NCI-H460 (cell line): ENCODE measurements at places on chromosomes 3 and 15. TPM values are rescaled to one million over a fixed set of nuclear protein-coding genes. Genes with fewer than 3 reads are reported as not detected.

Gene CLDN11
- total RNA-seq: 0.38 and 0.72 TPM in 2 replicates

Gene HDDC3
- total RNA-seq: 19.7 and 21.1 TPM in 2 replicates

Gene CD200R1
- total RNA-seq: 0.09 TPM in 1 of 2 replicates, not detected in the other

Gene SEMA6D
- total RNA-seq: 0.02 and 0.09 TPM in 2 replicates

Gene TIGIT
- total RNA-seq: not detected in 2 replicates

Gene KLHL6
- not detected in 2 replicates for total RNA-seq

Gene CDCP1
- 47.5 and 47.7 TPM in 2 replicates for total RNA-seq

Gene ROPN1
- total RNA-seq: not detected in 2 replicates

DNA sequence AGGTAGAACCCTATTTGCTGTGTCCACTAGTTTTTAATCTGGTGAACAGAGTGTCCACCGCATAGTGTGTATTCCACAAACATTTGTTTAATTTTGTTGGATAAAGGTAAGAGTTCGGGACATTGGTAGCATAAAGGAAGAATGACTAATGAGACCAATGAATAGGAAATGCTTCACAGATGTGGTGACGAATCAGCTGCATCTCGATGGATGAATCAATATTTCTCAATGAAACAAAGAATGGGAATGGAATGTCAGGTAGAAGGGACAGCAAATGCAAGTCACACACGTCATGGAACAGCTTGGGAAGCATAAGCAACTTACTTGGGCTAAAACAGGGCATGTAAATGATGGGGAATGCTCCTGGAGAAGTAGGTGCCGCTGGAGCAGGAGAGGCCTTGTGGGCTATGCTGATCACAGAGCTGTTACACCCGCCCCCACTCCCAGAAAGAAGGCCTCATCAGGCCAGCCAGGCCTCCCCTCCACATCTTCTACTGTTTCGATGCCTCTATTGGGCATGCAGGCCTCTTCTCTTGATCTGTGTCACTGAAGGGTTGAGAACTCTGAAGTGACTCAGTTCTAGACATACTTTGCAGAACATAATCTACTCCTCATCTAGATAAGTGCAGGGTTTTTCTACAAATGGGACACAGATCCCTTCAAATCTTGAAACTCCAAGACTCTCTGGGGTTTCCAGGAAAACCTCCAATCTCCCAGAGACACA lies 120.0 kb upstream of the GADL1 start:
- no peak for DNase-seq

DNA sequence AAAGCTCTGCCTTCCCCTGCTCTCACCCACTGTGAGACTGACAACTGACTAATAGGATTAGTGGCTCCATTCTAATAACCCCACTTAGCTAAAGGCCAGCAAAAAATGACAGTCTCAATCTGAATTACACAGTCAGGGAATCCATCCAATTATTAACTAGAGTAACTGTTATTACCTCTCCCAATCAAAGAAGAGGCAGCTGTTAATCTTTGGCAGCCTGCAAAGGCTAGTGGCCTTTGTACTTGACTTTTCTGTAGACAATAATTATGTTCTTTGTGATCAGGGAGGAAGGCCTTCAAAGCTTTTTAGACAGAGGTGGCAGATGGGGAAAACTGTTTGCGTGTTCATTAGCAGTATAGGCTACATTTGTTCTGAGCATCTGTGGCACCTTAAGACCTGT lies 177.7 kb downstream of the ISL2 start:
- no peak for DNase-seq

DNA sequence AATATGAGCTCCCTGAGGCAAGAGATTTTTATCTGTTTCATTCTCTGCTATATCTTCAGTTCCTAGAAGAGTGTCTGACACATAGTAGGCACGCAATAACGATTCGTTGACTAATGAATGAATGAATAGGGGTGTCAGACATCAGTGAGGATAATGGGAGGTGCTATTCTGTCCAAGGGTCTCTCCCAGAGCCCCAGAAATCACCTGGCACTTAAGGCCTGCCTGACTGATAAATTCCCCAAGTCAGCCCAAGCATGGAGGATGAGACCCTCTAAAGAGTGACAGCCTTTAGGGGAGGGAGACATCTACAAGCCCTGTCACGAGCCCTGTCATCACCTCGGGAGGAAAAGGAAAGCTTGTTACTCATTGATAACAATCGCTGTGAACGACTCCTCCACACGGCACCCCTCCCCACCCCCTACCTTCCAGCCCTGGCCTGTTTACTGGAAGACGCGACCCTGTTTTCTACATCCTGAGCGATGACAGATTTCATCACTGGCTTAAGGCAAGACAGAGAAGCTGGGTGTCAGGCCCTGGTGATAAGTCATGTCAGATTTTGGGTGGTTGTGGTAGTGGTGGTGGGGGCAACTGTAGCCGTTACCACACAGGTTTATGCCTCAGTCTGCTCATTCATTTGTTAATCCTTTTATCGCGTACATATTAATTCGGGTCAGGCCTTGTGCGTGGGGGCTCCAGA lies 23.1 kb downstream of the BHLHE40 start:
- no peak for DNase-seq

GRCh38 chr3:173663696-173664111 lies 266.2 kb downstream of the NLGN1 start:
- DNase-seq: no peak

GRCh38 chr3:64892671-64893309 lies 205.0 kb upstream of the ADAMTS9 start:
- no peak for DNase-seq

DNA sequence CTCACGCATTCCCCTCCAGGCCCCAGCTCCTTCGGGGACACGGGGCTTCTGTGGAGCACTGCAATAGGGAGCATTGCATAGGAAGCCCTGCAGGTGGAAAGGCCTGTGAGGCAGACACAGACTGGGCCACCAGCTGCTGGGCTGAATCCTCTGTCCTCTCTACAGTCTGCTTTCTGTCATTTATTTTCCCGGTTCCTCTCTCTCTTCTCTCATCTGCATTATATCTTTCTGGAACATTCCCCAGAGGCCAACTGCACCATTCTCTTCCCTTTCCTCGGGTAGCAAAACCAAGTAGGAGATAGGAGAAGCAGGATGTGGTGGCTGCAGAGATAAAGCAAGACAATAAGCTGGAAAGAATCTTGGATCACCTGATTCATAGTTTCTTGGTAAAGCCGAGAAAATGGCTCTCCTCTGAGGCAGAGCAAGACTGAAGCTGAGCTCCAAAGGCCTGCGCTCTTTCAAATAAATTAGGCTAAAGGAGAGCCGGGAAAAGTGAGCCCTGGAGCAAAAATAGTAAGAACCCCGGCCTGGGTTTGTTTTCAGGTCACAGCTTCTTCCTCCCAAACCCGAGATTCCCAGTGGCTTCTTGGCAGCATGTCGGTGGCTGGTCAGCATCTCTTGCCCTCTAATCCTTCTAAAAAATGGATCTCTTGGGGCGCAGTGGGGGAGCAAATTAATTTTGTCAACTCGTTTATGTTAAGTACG lies 5.3 kb downstream of the TM4SF4 start:
- DNase-seq: no peak

DNA sequence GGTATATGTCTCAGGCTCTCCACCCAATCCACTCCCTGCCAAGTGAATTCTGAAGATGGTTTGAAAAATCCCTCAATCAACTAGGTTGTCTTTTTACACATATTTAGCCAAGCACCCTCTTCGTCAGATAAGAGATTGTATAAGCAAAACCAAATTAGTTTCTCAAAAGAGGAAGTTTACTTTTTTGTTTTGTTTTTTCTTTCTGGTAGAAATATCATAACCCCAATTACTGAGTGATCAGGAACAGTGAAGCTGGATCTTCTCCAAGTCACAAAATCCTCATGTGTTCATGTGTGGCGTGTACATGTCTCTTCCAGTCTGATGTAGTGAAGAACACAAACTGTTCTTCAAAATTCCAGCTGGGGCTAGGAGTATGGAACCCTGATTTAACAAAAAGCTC lies 180.6 kb downstream of the FOXP1 start:
- no peak for DNase-seq

GRCh38 chr3:22089284-22089683 lies 338.3 kb upstream of the ZNF385D start:
- peak; percentile 11 for DNase-seq

DNA sequence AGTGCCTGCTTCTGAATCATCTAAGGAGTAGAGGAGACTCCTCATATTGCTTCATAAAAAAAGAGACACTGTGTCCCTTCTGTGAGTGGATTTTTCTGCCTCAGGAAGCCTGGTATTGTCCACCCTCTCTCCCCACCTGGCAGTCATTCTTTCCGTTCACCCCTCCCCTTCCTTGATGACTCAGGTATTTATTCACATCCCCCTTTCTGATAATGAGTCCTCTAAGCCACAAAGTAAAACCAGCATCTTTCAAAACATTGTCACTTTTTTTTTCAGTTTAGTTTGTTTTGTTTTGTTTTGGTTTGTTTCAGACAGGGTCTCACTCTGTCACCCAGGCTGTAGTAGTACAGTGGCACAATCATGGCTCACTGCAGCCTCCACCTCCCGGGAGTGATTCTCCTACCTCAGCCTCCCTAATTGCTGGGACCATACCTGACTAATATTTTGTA lies 65.2 kb upstream of the UBE2E1 start:
- DNase-seq: peak; percentile 30

DNA sequence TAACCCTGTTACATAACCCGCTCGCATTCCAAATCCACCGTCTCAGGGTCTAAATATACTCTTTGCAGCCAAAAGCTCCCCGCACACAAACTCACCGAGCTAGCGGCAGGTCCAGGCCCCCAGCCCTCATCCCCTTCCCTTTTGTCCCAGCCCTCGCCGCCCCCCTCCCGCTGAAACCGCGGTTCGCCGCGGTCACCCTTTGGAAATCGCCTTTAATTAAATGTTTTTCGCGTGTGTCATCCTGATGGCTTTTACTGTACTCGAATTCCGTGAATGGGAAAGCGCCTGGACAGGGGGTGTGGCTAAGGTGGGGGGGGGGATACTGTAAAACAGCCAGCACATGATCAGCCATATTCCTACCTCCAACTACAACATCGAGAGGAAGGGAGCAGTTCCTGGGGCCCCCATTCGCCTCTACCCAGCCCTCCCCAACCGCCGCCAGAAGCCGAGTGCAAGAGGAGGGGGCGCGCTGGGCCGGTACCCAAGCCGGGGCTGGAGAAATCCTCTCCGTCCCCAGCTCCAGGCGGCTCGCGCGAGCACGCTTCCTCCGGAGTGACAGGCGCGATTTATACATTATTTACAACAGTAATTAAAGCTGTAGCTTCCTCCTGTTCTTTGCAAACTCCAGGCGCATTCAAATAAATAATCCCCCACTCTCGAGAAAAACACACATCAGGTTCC lies 1.7 kb downstream of the RORA start:
- DNase-seq: no peak

GRCh38 chr15:45794304-45794703 lies 159.5 kb downstream of the SQOR start:
- DNase-seq: no peak

GRCh38 chr3:153210660-153211059 lies 48.6 kb downstream of the RAP2B start:
- DNase-seq: no peak
